Naive thymus-derived CD4-positive, alpha-beta T cell (primary cell): ENCODE measurements at places on chromosomes 1 and 21. TPM values are rescaled to one million over a fixed set of nuclear protein-coding genes. Genes with fewer than 3 reads are reported as not detected.

DNA sequence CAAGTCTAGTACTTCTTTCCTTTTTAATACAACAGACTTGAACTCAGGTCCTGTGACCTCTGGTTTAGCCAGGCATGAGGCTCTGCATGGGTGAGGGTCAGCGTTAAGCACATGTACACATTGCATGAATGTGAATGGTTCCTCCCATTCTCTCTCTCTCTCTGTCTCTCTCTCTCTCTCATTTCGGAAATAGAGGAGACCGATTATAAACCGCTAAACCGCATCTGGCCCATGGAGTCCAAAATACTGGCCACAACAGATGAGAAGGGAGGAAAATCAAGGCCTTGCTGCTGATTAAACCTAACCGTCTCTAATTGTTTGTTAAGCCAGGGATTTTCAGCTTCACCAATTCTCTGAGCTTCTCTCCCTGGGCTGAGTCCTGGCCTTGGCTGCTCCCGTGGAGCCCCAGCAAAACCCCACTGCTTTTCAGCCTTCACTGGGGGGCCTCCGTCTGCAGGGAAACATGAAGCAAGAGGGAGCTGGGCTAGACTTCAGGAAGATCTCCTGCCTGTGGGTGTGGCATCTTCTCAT is 6.6 kb downstream of the RSPO1 start:
- no peak for DNase-seq

DNA sequence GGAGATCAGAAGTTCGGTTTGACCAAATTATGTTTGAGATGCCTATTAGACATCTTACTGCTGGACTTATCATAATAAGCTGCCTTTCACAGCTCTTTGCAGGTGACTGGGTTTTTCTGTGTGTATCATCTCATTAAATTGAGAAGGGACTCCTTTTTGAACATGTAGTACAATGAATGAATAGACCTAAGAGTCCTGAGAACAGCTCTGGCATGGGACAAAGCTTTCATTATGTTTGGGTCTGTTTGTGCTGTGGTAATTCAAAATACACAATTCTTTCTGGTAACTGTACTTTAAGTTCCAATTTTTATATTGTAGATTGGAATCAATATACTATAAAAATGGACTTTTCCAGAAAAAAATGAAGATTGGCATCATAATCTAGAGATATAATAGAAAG is 312.3 kb downstream of the TM2D1 start:
- no peak for DNase-seq

Gene SPRR2F
- not detected for total RNA-seq

Gene OR6Y1
- total RNA-seq: not detected in 2 replicates
